Stimulated activated CD8-positive, alpha-beta memory T cell treated with anti-CD3 and anti-CD28 coated beads, Interleukin-2, amount 100 ng/mL, for 1 hour (primary cell): ENCODE measurements at places on chromosomes 13 and 19.

DNA sequence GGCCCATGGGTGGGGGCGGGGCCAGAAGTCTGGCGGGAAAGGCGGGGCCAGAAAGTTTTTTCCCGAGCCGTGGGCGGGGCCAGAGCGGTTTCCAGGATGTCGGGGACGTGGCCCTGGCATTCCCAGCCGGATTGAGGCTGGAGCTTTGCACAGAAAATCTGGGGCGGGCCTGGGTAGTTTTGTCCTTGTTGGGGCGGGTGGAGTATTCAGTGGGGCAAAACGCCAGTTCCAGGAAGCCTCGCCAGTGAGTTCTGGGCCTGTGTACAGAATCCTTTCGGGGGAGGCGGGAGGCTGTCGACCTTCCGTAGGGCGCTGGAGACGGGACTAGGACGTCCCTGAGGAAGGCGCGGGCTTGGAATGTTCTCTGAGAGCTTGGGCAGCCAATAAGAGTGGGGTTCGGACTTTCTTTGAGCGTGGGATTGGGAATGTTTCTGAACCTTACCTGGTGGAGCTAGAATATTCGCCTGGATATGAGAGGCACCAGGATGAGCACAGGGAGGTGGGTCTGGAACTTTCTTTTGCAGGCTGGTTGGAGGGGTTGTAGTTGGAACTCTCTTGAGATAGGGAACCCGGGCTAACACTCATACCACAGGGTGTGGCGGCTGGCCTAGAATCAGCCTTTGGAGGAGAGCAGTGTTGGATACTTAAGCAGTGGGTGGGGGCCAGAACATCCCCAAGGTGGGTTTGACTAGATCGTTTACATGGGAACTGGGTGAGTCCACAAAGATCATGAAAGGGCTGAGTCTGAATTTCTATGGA is 1.3 kb downstream of the CCDC9 start:
- DNase-seq = no peak

DNA sequence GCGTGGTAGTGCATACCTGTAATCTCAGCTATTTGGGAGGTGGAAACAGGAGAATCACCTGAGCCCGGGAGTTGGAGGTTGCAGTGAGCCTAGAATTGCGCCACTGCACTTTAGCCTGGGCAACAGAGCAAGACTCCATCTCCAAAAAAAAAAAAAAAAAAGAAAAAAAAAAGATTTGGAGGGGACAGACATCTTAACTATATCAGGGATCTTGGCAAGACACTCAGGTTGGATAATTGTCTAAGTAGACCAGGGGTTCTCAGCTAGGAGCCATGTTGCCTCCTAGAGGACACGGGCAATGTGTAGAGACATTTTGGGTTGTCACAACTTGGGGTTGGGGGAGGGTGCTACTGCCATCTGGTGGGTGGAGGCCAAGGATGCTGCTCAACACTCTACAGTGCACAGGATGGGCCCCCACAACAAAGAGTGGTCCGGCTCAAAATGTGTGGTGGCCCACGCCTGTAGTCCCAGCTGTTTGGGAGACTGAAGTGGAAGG is 1.9 kb upstream of the ZNF580 start:
- no peak for DNase-seq

GRCh38 chr13:41587490-41587889 is 130.1 kb downstream of the RGCC start:
- no peak for DNase-seq

DNA sequence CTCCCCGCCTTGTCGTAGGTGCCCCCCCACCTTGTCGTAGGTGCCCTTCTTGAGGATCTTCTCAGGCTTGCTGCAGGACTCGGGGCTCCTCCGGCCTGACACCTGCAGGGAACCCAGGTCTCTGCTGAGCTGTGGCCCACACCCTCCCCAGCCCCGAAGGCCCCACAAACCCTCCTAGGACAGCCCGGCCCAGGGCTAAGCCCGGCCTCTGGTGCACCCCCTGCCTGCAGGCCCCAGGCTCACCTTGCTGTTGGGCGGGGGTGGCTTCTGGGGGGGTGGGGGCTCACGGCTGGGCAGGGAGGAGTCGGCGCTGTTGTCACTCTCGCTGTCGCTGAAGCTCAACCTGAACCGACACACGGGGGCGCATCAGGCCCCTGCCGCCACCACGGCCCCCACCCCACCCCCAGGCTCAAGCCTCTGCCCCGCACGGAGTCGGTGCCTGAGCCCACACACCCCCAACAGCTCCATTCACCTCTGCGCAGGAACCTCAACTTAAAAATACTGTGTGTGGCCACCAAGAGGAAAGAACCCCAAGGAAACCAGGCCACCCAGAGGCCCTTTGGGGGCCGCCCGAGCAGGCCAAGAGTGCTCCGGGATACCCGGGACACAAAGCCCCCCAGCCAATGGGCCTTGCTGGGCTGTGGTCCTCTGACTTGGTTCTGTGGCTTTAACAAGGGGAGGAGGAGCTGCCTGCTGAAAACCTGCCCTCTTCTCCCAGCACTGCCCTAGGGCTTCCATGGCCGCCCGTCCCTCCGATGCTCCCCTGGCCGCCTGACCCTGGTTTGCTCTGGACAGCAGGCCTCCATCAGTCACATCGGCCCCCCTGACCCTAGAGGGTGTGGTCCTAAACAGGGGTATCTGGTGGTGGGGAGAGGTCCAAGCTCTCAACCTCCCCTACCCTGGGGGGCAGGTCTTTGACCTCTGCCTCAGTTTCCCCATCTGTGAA is 65.8 kb downstream of the MLLT1 start:
- DNase-seq = no peak

- DNase-seq = no peak
Observed at GRCh38 chr13:44906230-44906629, 83.0 kb downstream of the NUFIP1 start.

DNA sequence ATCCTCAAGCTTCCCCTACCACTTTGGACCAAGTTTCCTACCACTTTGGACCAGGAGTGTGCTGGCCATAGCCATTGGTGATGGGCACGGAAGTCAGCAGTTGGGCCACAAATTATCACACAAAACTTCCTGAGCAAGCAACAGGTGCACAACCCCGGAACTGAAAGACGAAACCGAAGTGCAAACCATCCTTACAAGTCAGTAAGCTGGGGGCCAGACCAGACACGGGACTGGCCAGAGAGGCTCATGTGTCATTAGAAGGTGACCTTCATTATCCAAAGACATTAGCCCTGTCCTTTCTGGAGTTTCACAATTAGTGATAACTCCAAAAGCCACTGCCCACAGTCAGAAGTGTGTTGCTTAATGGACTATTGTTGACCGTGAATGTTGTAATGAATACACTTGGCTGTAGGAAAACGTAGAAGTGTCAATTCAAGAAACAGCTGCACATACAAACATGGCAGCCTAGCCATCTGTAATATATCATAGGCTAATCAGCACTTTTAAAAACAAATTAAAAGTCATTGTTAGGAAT is 244.1 kb upstream of the IRS2 start:
- no peak for DNase-seq

GRCh38 chr13:71291842-71292146 is 575.2 kb downstream of the DACH1 start:
- no peak for DNase-seq

GRCh38 chr13:94303644-94304174 is 175.8 kb downstream of the DCT start:
- DNase-seq = no peak

GRCh38 chr13:66189986-66190385 is 1040.2 kb downstream of the PCDH9 start:
- DNase-seq = no peak

GRCh38 chr19:3606690-3607289 is at the start of gene TBXA2R:
TSS of gene TBXA2R (minus strand) at chr19:3606875. CDS start at chr19:3600634, 6,241 bp downstream.
- DNase-seq = peak; percentile 23

DNA sequence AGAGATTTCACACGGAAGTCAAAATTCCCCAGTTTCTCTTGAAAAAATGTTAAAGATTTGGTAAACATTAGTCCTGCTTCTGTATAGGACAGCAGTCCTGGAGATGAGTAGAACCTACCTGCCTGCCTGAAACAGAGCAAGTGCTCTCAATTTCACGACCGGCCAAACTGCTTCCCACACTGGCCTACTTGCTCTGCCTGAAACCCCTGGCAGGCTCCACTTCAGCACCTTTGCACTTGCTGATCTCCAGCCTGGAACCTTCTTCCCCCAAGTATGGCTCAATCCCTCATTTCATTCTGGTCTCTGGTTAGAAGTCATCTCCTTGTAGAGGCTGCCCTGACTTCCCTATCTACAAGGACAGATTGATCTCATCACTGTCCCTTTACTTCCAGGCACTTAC is 271.4 kb downstream of the DLEU7 start:
- DNase-seq = no peak

GRCh38 chr19:40806423-40807146 is 7.6 kb downstream of the EGLN2 start:
- DNase-seq = peak; percentile 58

- no peak for DNase-seq
Observed at GRCh38 chr13:22880741-22881720, 299.7 kb upstream of the SGCG start.

DNA sequence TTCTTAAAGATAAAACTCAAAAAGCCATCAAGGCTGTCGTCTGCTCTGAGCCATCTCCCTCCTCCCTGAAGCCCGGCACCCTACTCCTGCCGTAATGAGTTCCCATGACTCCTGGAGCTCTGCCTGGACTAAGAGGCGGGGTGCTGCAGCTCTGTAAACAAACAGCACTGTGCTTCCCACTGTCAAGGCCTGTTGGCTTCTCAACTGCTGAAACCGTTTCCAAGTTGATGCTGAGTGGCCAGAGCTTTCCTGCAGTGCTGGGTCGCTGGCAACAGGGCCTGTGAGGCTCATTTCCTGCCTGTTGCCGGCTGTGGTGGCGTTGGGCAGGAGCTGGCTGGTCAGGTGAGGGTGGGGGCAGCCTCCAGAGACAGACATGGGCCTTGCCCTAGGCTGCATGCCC is 26.7 kb upstream of the ISYNA1 start:
- DNase-seq = no peak

DNA sequence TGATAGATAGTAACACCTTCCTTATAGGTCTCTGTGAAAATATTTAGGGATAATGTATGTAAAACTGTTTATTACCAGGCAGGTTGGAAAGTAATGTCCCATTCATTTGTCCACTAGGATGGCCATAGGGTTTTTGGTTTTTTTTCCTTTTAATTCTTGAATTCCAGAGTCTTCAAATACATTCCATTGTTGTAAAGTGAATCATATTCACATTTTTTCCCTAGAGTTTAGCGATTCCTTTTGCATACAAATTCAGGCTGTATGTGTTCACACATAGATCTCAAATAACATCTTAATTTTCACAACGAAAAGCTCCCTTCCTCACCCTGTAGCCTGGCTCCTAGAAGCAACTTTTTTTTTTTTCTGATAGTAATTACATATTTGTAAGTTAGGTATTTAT is 1.8 kb upstream of the ZNF557 start:
- no peak for DNase-seq

DNA sequence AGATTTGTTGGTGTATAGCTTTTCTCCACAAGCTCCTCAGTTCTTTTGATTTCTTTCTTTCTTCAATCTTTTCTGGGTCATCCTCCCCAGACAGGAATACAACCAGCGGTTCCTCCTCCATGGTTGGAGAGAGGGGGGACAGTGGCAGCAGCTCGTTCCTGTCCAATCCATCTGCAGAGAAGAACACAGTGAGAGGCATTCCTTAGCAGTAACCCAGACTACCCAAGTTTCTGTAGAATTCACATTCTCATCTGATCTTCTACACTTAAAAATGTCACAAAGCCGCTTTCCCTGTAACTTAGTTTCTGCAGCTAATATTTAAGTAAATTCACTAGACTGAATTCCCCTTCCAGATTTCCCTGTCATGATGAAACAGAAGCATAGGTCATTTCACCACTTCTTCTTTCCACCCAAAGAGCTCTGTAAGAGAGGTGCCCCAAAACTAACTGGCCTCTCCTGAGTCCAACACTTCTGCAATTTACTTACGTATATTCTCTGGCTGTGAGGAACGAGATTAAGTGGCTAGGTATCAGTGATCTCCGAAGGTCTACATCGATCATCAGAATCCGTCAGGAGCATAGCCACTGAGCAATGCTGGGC is 171.9 kb downstream of the TBC1D4 start:
- no peak for DNase-seq

- DNase-seq = no peak
Observed at GRCh38 chr19:51143486-51143885, 1.4 kb downstream of the SIGLEC7 start.

- no peak for DNase-seq
Observed at GRCh38 chr19:38867171-38867780, 10.8 kb downstream of the RINL start.

DNA sequence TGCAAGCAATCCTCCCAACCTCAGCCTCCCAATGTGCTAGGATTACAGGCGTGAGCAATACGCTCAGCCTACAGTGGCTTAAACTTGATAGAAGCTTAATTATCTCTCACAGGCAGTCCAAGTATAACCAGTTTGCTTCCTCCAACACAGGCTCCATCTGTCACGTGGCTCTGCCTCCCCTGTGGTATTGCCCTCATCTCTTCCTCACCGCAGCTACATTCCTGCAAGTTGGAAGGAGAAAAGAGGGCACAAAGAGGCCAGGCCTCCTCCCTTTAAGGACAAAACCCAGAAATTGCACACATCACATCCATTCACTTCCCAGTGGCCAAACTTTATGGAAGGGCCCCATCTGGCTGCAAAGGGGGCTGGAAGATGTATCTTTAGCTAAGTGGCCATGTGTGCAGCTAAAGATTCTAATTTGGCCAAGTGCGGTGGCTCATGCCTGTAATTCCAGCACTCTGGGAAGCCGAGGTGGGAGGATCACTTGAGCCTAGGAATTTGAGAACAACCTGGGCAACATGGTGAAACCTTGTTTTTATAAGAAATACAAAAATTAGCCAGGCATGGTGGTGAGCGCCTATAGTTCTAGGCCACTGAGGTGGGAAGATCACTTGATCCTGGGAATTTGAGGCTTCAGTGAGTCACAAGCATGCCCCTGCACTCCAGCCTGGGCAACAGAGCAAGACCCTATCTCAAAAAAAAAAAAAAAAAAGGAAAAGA is 3.1 kb upstream of the SDHAF1 start:
- no peak for DNase-seq

DNA sequence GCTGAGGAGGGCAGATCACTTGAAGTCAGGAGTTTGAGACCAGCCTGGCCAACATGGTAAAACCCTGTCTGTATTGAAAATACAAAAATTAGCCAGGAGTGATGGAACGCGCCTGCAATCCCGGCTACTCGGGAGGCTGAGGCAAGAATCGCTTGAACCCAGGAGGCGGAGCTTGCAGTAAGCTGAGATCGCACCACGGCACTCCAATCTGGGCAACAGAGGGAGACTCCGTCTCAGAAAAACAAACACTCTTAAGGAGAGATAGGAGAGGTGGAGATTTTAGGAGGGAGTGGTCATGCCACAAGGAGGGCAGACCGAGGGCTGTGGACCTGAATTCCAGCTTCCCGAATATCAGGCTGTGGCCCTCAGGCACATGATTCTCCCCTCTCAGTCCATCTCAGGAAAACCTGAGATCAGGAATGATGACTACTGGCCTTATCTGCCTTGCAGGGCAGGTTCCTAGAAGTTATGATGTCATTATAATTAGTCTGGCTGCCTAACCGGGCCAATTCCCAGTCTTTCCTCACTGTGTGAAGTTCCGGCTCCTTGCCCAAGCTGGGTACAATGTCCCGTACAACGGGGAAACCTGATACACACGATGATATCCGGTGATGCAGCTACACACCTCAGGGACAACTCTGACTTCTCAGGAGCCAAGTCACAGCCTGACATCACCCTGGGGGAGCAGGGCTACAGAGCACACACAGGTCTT is 2.5 kb downstream of the SLC35E1 start:
- DNase-seq = no peak
